H1 (cell line): ENCODE measurements at places on chromosomes 6 and 20. TPM values are rescaled to one million over a fixed set of nuclear protein-coding genes. Genes with fewer than 3 reads are reported as not detected.

C20orf204 gene
- polyA plus RNA-seq: 0.39 and 0.96 TPM in 2 replicates

OVOL2 gene
- 11.0 and 15.1 TPM in 2 replicates for polyA plus RNA-seq

FOXQ1 gene
- polyA plus RNA-seq: 0.03 TPM in 2 replicates

OTOR gene
- not detected in 2 replicates for polyA plus RNA-seq

BPHL gene
- polyA plus RNA-seq: 21.8 and 24.4 TPM in 2 replicates

HLA-DQB1 gene
- 5.2 and 5.5 TPM in 2 replicates for polyA plus RNA-seq

LAMA5 gene
- polyA plus RNA-seq: 34.4 and 90.7 TPM in 2 replicates

PLA2G7 gene
- 1.3 and 2.2 TPM in 2 replicates for polyA plus RNA-seq

RAET1L gene
- not detected in 2 replicates for polyA plus RNA-seq

SLC35F1 gene
- 5.4 and 7.0 TPM in 2 replicates for polyA plus RNA-seq

LINC00237 gene
- 0.22 and 1.4 TPM in 2 replicates for polyA plus RNA-seq

EYA4 gene
- 0.06 and 0.09 TPM in 2 replicates for polyA plus RNA-seq
